Natural killer cell (primary cell): ENCODE measurements at places on chromosomes 1 and 21.
A peak's percentile ranks its signal among the peaks of the same experiment; 100 is the strongest.

DNA sequence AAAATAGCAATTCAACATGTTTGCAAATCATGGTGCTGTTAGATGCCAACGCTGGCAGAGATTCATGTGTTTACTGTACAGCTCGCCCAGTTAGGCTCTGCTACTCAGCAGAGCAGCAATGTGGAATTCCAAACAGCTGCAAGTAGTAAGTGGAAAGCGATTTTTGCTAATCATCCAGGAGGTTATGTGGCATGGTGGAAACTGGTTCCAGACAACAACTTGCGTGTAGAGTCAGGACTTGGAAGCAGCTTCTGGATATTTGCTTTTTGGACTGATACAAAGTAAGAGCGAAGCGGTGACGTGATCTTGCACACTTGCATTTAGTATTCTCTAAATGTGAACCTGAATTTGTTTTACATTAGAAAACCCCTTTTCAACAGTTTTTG, 27.1 kb upstream of the HHAT start:
- DNase-seq, result no peak

GRCh38 chr21:24197132-24197643, 1410.1 kb downstream of the MRPL39 start:
- DNase-seq, result no peak

GRCh38 chr1:246020211-246020954, 486.7 kb downstream of the SMYD3 start:
- DNase-seq, result no peak

DNA sequence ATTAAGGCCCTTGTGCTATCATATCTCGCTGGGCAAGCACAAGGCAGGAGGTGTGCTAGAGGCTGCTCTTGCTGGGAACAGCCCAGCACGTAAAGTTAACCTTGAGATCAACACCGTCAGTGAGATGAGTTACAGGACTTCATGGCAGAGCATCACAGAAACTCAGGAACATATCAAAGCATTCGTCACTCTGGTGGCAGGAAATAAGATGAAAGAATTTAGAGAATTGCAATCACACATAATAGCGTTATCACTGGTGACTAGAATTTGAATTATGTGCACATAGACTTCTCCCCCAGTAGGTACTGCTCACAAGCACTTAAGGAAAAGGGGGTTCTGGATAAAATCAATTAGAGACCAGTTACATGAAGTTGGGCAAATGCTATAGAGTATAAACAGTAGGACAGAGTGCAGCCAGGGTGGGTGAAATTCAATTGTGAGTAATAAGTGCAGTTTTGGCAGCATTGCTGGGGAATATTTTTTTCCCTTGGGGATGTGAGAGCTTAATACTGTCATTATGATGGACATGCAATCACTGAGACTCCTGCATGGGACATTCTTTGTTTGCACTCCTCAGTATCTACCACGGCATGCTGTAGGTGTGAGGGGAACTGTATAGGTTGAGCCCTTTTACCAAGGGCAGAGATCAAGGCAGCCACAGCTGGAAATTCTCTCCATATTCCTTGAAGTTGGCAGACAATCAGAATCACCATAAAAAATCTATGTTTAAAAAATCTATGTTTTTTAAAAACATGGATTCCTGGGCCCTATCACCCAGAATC, 44.2 kb upstream of the ARHGAP29 start:
- DNase-seq, result no peak

DNA sequence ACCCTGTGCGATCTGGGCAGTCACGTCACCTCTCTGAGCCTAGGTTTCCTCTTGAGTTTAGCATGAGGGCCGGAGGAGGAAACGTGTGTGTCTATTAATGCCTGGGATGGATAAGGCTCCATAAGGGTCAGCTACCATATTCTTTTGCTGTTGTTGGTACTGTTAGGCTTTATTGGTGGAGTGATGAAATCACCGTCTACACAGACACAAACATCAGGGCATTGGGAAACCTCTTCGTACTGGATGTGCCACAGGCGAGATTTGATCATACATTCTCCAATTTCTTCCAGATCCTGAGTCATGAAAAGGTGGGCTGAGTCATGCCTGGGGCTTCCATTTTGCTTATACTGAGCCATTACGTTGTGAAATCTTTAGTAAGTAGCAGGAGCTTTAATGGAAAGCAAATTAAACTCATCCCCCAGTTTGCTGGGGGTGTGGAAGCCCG, 24.9 kb upstream of the GRHL3 start:
- DNase-seq, result no peak

- DNase-seq, result no peak
These were observed 4.2 kb upstream of the TFF3 start for GRCh38 chr21:42319376-42319775.

- no peak for DNase-seq
These were observed 624 bp downstream of the ARHGAP29 start for GRCh38 chr1:94236630-94237290.

DNA sequence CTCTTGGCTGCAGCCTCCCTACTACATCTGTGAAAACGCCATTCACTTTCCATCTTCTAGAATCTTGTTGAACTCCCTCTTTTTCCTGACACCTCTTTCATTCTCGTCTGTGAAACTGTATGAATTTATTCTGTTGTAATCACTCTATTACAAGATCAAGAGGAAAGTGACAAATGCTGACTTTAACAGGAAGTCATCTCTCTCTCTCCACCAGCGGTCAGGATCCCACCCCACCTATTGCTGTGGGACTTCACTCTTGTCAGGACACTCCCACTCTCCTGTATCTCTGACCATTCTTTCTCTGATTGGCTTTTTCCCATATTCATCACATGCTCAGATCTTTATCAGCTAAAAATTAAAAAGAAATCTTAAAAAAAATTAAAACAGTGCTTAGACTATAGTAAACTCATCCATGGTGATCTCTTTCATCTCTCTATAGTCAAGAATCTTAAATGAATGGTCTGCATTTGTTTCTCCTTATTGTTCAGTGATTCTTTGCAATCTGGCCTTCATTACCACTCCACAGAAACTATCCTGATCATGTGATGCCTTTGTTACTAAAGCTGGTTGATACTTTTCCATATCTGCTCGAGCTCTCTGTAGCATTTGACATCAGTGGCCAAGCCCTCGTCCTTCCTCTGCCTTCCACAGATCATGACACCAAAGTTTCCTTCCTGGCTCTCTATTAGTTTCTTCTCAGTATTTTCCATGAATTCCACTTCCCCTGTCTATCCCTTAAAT, 113.6 kb downstream of the UCHL5 start:
- no peak for DNase-seq

DNA sequence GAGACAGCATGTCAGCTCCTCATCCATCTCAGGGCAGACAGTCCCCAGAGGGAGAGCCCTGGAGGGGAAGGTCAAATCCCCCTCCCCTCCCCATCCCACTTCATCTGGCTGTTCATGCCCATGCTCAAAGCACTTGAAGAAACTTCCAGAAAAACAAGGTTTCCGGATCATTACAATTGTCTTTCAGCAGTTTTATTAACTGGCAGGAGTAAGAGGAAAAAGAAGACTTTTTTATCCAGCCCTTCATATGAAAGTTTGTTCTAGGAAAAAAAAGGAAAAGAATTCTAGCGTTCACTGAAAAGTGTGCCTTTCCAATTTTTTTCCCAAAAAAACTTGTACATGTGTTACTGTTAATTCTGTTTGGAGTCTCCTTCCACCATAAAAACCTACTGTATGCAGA, 145.7 kb upstream of the TIAM1 start:
- DNase-seq, result no peak

DNA sequence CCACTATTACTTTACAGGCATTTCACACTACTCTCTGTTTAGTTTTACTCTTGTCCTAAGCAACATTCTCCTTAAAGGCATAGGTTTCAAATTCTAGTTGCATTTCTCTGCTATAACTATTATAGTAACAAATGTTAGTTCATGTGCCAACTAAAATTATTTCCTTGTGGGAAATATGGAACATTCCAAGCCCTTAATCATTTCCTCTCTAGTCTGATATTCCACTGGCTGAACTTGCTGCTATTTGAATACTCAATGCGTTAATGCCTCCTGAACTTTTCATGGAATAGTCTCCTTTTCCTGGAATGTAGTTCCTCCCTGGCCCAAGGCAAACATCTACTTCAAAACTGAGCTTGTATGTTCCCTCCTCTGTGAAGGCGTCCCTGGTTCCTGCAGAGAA, 19.3 kb upstream of the TBX19 start:
- DNase-seq, result no peak

DNA sequence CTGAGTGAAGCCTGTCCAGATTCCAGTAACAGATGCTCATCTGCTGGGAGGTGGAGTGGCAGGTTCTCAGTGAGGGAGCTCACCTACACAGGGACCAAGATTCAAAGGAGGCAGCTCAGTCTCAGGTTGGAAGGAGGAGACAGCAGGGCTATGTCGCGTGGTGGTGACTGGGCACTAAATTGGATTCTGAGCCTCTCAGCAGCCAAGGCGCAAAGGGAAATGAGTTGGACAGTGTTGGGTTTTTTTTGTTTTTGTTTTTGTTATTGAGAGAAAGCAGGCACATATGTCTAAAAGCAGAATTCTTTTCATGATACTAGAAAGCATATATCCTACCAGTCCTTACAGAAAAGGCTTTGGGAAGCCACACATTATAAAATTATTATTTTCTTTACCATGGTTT, 26.2 kb downstream of the UMODL1 start:
- DNase-seq, result no peak

DNA sequence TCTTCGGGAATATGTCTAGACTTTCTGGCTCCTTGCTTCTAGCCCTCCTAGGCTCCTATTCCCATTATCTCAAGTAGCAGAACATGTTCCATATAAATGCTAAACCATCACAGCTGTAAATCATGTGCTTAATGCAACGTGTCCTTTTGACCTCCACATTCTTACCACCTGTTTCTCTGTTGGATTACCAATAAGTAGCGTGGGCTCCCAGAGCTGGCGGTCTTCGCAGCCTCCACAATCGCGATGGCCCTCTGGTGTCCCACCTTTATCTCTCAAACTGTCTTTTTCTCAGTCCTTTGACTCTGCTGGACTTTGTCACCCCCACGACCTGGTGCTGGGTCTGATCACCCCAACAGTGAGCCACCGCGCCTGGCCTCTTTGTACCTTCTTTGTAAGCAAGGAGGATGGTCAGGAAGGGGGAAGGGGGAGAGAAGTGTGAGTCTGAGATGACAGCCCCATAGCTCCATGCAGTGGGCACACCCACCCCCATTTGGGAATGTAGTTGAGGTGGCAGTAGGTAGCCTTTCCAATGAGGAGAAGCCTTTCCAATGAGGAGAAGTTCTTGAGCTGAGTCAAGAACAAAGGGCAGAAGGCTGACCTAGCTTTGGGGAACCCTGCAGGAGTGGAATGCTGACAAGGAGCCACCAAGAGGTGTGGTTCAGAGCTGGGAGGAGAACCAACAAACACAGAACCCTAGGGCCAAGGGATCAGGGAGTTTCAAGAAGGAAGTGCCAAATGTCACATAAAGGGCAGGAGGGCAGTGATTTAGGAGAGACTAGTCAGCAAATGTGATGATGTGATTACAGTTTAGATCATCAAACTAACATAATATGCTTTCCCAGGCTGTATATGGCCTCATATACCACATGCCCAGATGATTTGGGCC, 14.2 kb downstream of the TRAF5 start:
- DNase-seq, result no peak

GRCh38 chr1:241495741-241496140, 23.8 kb downstream of the FH start:
- DNase-seq, result no peak

GRCh38 chr21:42460391-42461184, 35.4 kb downstream of the RSPH1 start:
- peak; percentile 78 for DNase-seq

DNA sequence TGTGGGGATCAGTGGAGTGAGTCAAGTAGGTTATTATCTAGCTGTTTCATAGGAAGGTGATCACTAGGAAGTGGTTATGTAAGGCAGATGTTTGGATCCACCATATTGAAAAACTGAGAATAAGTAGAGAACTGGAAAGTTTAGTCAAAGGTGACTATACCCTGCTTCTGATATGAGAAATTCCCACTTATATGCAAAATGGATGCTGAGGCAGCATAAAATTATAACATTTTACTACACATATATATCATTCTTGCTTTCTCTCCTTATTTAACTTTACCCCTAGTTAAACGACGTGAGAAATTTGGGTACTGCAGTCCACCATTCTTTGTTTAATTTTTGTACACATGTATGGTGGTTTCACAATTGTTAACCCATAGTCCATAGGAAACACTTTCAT, 142.4 kb downstream of the ADGRL4 start:
- DNase-seq, result no peak

GRCh38 chr1:200304171-200304570, 105.7 kb downstream of the ZNF281 start:
- no peak for DNase-seq

GRCh38 chr1:64553285-64553684, 83.4 kb downstream of the CACHD1 start:
- DNase-seq, result no peak

- DNase-seq, result no peak
These were observed 23.2 kb downstream of the GON4L start for GRCh38 chr1:155833665-155834295.

GRCh38 chr21:37700641-37701202, 215.5 kb downstream of the KCNJ6 start:
- DNase-seq, result peak; percentile 48

DNA sequence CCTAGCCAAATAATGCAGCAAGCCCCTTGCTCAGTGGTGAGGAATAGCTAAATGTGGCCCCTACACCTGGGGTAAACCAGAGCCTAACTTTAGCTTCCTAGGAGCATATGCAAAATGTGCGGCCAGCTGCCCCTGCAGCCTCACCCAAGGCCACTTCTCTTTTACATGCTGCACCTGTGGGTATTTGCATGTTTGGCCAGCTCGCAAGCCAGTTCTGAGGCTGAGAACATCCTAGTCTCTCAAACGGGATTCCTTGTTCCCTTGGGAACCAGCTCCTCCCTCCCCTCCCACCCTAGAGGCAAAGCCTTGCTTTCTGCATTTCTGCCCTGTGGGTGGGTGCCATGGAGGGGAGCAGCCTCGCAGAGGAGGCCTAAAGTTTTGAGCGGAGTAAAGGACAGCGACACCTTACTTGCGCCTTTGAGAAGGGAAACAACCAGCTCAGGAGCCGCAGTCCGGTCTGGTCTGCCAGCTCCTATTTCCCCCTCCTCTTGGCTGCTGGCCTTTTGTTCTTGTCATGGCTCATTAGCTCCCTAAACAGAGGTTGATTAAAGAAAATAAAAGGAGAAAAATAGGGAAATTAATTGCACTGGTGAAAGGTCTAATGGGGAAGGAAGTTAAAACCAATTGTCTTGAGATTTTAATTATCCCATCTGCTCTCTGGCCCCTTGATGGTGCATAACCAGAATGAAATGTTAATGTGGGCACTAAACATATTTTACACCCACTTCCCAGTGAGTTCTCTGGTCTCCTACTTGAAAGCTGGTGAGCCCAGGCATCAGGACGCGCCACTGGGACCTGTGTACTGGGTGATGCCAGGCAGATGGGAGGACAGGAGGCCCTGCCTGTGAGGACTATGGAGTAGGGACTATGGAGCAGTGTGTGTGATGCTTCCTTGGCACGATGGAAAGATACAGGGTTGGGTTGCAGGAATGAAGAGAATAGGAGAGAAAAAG, 68.7 kb downstream of the TEX35 start:
- DNase-seq, result no peak

DNA sequence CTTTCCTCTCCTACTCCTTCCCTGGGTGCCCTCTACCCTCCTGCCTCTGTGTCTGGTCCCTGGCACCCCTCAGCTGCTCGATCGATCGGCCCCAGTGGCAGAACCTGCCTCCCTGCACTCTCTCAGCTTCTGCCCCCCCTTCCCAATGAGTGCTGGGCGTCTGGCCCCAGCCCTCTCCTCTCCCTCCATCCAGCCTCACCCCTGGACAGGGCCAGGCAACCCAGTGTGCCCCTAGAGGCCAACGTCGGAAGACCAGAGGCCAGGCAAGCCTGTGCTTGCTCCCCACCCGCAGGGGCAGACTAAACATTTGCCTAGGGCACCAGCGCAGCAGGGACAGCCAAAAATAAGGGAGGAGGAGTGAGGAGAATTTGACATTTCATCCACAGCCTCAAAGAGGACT, 43.5 kb downstream of the LGR6 start:
- DNase-seq, result peak; percentile 36

GRCh38 chr1:94037392-94038229, 83.3 kb downstream of the ABCA4 start:
- no peak for DNase-seq
